Immature natural killer cell (primary cell): ENCODE measurements at places on chromosomes 6 and 20. TPM values are rescaled to one million over a fixed set of nuclear protein-coding genes. Genes with fewer than 3 reads are reported as not detected.

DNA sequence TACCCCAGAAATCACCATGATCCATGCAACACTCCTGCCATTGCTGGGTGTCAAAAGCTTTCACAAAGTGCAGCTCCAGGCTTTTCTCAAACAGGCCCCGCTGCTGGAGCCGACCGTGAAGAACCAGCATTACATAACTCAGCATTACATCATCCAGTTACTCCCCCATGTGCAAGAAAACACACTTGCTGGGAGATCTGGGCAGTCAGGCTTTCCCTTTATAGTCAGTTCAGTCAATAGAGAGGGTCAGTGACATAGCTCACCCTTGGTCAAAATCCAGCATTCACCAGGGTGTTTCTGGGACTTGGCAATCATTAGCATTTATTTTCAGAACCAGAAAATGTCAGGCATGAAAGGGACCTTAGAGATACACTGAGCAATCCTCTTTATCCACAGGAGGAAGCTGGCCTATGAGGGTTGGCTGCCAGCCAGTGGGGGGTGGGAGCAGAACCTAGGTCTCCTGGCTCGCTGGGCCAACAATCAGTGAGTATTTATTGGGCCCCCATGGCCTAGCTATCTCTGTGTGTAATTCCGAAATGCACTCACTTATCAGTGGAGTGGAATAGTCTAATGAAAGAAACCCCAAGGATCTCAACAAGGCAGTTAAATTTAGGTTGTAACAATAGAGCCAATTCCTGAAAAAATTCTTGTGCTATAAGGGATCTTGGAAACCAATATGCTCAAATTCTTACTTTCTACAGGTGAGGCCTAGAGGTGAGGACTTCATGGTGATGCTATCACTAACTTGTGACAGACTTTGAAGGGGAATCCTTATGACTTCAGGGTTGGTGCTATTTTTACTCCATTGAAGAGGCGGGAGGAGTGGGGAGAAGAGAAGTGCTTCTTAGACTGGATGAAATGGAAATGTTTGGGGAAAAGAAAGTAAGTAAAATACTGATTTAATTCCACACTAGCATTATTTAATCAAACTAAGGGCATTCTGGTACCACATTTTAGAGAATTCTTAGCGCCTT, 54.6 kb downstream of the LYRM4 start:
- no peaks in the 10 kb centered on the region for H3K4me1 ChIP-seq
- no peaks in the 10 kb centered on the region for H3K27me3 ChIP-seq

- H3K36me3 ChIP-seq: no peaks in the 10 kb centered on the region
- H3K4me3 ChIP-seq: no peak overlapping the region
- H3K27ac ChIP-seq: no peak overlapping the region
- no peaks in the 10 kb centered on the region for H3K4me1 ChIP-seq
- H3K27me3 ChIP-seq: peaks cover 2% of the 10 kb centered on the region
Measured at GRCh38 chr6:106883808-106884262, 90.7 kb downstream of the CD24 start.

DNA sequence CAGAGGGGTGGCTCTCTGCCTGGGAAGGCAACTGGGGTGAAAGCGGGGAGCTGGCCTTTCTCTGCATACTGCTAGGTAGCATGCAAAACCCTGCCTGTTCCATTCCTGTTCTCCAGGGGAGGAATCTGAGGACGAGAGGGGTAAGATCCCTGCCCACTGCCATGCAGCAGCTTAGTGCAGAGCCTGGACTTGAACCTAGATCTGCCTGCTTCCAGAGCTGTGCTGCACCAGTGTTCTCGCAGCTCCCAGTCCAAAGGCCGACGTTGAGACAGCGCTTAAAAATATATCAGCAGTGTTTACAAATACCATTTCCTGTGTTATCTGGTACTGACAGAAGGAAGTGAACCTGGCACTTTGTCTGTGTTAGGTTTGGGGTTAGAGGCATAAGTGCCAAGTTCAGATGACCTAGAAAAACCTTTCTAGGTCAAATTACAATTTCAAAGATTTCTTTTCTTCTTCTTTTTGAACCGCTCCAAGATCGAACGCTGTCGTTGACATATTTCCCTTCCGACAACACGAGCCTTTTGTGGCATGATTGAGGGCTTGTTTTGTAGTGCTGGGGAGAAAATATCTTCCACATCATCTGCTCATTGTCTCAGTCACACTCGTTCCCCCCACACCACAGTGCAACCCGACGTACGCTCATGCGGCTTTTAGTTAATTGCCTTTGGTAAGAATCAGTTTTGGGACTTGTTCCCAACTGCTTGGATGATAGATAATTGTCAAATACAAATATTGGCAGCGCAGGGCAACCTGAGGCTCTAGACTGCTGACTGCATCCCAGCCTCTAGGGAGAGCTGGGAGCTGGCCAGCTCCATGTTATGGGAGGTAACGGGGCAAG, 44.6 kb downstream of the TOX2 start:
- DNase-seq: peak; percentile 82
- H3K4me1 ChIP-seq: peaks cover 74% of the 10 kb centered on the region
- peak overlapping the region; percentile 93 for H3K27ac ChIP-seq
- peaks cover 26% of the 10 kb centered on the region for H3K27me3 ChIP-seq

GRCh38 chr6:97705568-97705967, 422.6 kb upstream of the MMS22L start:
- H3K4me3 ChIP-seq: no peak overlapping the region
- peaks cover 4% of the 10 kb centered on the region for H3K36me3 ChIP-seq
- DNase-seq: no peak
- H3K27me3 ChIP-seq: no peaks in the 10 kb centered on the region

DNA sequence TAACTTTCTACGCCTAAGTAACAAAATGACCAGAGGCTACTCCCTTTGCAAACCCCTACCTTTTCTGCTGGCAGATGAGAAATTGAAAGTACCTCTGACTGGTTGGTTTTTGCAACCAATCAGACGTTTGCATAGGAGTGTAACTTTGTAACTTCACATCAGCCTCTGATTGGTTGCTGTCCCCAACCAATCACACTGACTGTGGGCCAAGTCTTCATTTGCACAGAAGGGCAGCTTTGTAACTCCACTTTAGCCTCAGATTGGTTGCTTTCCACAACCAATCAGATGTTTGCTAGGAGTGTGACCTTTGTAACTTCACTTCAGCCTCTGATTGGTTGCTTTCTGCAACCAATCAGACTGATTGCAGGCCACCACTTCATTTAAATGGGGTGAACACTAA, 89.1 kb downstream of the ME1 start:
- DNase-seq: no peak
- H3K27ac ChIP-seq: no peak overlapping the region
- no peaks in the 10 kb centered on the region for H3K36me3 ChIP-seq
- no peak overlapping the region for H3K4me3 ChIP-seq
- no peaks in the 10 kb centered on the region for H3K4me1 ChIP-seq
- no peaks in the 10 kb centered on the region for H3K27me3 ChIP-seq

GRCh38 chr20:17662333-17663039, 19.6 kb downstream of the RRBP1 start:
- peaks cover 85% of the 10 kb centered on the region for H3K4me1 ChIP-seq
- H3K27ac ChIP-seq: peak overlapping the region; percentile 88
- peaks cover 3% of the 10 kb centered on the region for H3K27me3 ChIP-seq
- DNase-seq: peak; percentile 14

- no peak for DNase-seq
- H3K4me1 ChIP-seq: no peaks in the 10 kb centered on the region
- H3K36me3 ChIP-seq: peaks cover 3% of the 10 kb centered on the region
- H3K27me3 ChIP-seq: peaks cover 3% of the 10 kb centered on the region
- no peak overlapping the region for H3K27ac ChIP-seq
Measured at GRCh38 chr20:64145458-64146300, 18.6 kb upstream of the MYT1 start.

DNA sequence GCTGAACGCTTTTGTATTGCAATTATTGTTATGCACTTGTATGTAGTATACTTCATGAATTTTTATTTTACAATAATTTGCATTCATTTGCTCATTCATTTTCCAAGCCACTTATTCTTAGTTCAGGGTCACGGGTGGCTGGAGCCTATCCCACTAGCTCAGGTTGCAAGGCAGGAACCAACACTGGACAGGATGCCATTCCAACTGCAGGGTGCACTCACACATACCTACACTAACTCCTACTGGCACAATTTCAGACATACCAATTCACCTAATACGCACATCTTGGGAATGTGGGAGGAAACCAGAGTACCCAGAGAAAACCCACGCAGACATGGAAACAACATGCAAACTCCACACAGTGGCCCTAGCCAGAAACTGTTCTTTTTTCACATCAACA, 61.8 kb downstream of the LMBRD1 start:
- H3K4me1 ChIP-seq: no peaks in the 10 kb centered on the region
- no peak for DNase-seq
- peak overlapping the region; percentile 14 for H3K27ac ChIP-seq
- H3K4me3 ChIP-seq: no peak overlapping the region

GRCh38 chr6:111727041-111727440, 121.4 kb upstream of the TRAF3IP2 start:
- peaks cover 12% of the 10 kb centered on the region for H3K27me3 ChIP-seq
- H3K4me1 ChIP-seq: peaks cover 100% of the 10 kb centered on the region
- peaks cover 22% of the 10 kb centered on the region for H3K36me3 ChIP-seq
- peak overlapping the region; percentile 100 for H3K27ac ChIP-seq
- DNase-seq: no peak

- no peaks in the 10 kb centered on the region for H3K4me1 ChIP-seq
- H3K36me3 ChIP-seq: no peaks in the 10 kb centered on the region
- H3K4me3 ChIP-seq: no peak overlapping the region
Measured at GRCh38 chr6:164554700-164555476, 754.5 kb downstream of the C6orf118 start.

GRCh38 chr6:21791581-21791980, 198.0 kb downstream of the SOX4 start:
- no peaks in the 10 kb centered on the region for H3K4me1 ChIP-seq
- H3K4me3 ChIP-seq: no peak overlapping the region
- H3K36me3 ChIP-seq: no peaks in the 10 kb centered on the region
- no peak overlapping the region for H3K27ac ChIP-seq
- H3K27me3 ChIP-seq: no peaks in the 10 kb centered on the region
- no peak for DNase-seq

DNA sequence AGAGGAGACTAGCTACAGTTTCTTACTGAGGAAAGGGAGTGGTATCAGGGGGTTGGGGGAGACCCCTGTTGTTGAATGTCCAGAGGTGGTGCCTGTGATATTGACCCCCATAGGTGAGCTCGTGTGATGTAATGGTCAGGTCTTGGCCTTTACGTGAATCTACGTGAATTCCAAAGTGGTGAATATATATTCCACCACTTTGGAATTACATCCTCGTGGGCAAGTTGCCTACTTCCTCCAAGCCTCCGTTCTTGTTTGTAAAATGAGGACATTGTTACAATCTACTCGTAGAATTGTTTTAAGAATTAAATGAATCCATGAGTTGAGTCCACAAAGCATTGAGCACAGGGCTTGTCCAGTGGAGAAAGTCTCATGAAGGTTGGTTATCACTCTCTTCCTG, 47.3 kb downstream of the TSHZ2 start:
- no peaks in the 10 kb centered on the region for H3K36me3 ChIP-seq
- DNase-seq: no peak
- no peak overlapping the region for H3K4me3 ChIP-seq

GRCh38 chr20:42319252-42320013, 701.3 kb upstream of the CHD6 start:
- H3K4me1 ChIP-seq: no peaks in the 10 kb centered on the region
- no peak overlapping the region for H3K4me3 ChIP-seq
- no peak overlapping the region for H3K27ac ChIP-seq
- H3K36me3 ChIP-seq: no peaks in the 10 kb centered on the region
- no peak for DNase-seq

GRCh38 chr6:43724914-43725642, 37.5 kb upstream of the MRPS18A start:
- DNase-seq: peak; percentile 68
- peaks cover 3% of the 10 kb centered on the region for H3K27me3 ChIP-seq
- peak overlapping the region; percentile 58 for H3K4me3 ChIP-seq
- H3K27ac ChIP-seq: no peak overlapping the region

- H3K36me3 ChIP-seq: no peaks in the 10 kb centered on the region
- H3K27me3 ChIP-seq: no peaks in the 10 kb centered on the region
- H3K4me1 ChIP-seq: no peaks in the 10 kb centered on the region
- DNase-seq: no peak
- no peak overlapping the region for H3K4me3 ChIP-seq
Measured at GRCh38 chr20:31934491-31934890, 17.4 kb downstream of the PDRG1 start.

GRCh38 chr20:7980332-7981046, 39.1 kb downstream of the TMX4 start:
- DNase-seq: no peak
- peaks cover 2% of the 10 kb centered on the region for H3K27me3 ChIP-seq
- no peak overlapping the region for H3K4me3 ChIP-seq
- H3K36me3 ChIP-seq: peaks cover 52% of the 10 kb centered on the region

DNA sequence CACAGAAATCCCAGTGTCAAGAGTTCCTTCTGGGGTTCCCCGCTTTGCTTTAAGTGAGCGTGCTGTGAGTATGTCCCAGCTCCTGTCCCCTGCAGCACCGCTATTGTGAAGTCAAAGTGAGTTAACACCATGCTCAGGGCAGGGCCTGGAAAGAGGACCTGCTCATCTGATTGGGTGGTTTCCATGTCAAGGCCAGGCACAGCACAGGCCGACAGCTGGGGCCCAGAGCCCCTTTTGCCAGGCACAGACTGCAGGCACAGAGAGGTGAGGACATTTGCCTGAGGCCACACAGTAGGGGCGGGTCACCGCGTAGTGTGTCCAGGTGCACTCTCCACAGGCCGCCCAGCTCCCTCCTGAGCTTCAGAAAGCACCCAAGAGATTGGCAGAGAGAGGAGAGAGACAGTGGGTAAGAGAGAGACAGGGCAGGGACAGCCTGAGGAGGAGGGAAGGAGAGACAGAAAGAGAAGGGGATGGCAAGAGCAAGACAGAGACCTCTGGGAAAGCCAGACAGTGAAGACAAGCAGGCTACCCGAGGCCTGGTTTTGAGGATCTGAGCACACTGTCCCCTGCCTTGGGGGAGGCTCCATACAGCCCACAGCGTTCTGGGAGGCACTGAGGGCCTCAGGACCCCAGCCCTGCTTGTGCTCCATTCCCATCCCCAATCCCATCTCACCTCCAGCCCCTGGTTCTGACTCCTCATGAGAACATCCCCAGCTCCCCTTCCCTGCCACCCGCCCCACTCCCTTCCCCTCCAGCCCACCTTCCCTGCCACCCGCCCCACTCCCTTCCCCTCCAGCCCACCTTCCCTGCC, 6.5 kb upstream of the BPIFB1 start:
- no peaks in the 10 kb centered on the region for H3K4me1 ChIP-seq
- DNase-seq: no peak
- H3K36me3 ChIP-seq: no peaks in the 10 kb centered on the region
- peaks cover 4% of the 10 kb centered on the region for H3K27me3 ChIP-seq
- no peak overlapping the region for H3K4me3 ChIP-seq
- no peak overlapping the region for H3K27ac ChIP-seq

- peak overlapping the region; percentile 81 for H3K4me3 ChIP-seq
- H3K27ac ChIP-seq: peak overlapping the region; percentile 97
- peaks cover 74% of the 10 kb centered on the region for H3K4me1 ChIP-seq
Measured at GRCh38 chr6:159062976-159063375, 18.2 kb upstream of the TAGAP start.

- H3K27ac ChIP-seq: no peak overlapping the region
- H3K4me1 ChIP-seq: no peaks in the 10 kb centered on the region
Measured at GRCh38 chr20:44690781-44691423, 24.3 kb upstream of the CCN5 start.

Gene BPIFA1
- polyA plus RNA-seq: not detected

Gene SLC22A2
- not detected for polyA plus RNA-seq

Gene SLC35D3
- polyA plus RNA-seq: 0.10 TPM

Gene OR12D3
- not detected for polyA plus RNA-seq

Gene MMP24
- 0.17 TPM for polyA plus RNA-seq

Gene CEP162
- polyA plus RNA-seq: 2.8 TPM

Gene SLC22A1
- polyA plus RNA-seq: 2.1 TPM

Gene MRPL18
- 92.5 TPM for polyA plus RNA-seq

Gene CCHCR1
- 6.1 TPM for polyA plus RNA-seq

Gene BTNL2
- not detected for polyA plus RNA-seq

Gene GABRR1
- not detected for polyA plus RNA-seq

Gene BPIFB4
- not detected for polyA plus RNA-seq

Gene LIME1
- 180 TPM for polyA plus RNA-seq

Gene MAVS
- 2.5 TPM for polyA plus RNA-seq

Gene OPN5
- not detected for polyA plus RNA-seq
